Activated CD4-positive, alpha-beta T cell treated with anti-CD3 and anti-CD28 coated beads, Interleukin-2, amount 10 ng/mL, durations not matched to agents 7 days and 5 days (primary cell): ENCODE measurements at places on chromosomes 1 and 21. TPM values are rescaled to one million over a fixed set of nuclear protein-coding genes. Genes with fewer than 3 reads are reported as not detected.

- H3K4me3 ChIP-seq, result no peak overlapping the region
- no peak for DNase-seq
Measured at GRCh38 chr1:221805121-221805520, 63.2 kb upstream of the DUSP10 start.

GRCh38 chr1:43912607-43913006 lies 21.0 kb upstream of the ARTN start:
- H3K27me3 ChIP-seq, result no peaks in the 10 kb centered on the region
- DNase-seq, result no peak
- no peaks in the 10 kb centered on the region for H3K4me1 ChIP-seq
- H3K4me3 ChIP-seq, result no peak overlapping the region

- no peak overlapping the region for H3K27ac ChIP-seq
- no peaks in the 10 kb centered on the region for H3K27me3 ChIP-seq
- H3K36me3 ChIP-seq, result no peaks in the 10 kb centered on the region
- peak overlapping the region; percentile 15 for H3K4me3 ChIP-seq
- peak; percentile 42 for DNase-seq
- peaks cover 20% of the 10 kb centered on the region for H3K4me1 ChIP-seq
Measured at GRCh38 chr1:89781494-89782126, 39.2 kb upstream of the LRRC8D start.

The COL9A2 gene
- total RNA-seq, result 1.9 TPM

The TCEA3 gene
- total RNA-seq, result 18.3 TPM

The EVA1C gene
- 4.8 TPM for total RNA-seq

The USF1 gene
- total RNA-seq, result 81.2 TPM
